CD4-positive, alpha-beta T cell treated with Interleukin-1 beta for 1 hour (primary cell): ENCODE measurements at places on chromosomes 7 and 10.

- no peak for DNase-seq
Observed at GRCh38 chr10:119654540-119654939, 3.4 kb downstream of the BAG3 start.

- DNase-seq: no peak
Observed at GRCh38 chr7:91149341-91150246, 114.6 kb upstream of the FZD1 start.

DNA sequence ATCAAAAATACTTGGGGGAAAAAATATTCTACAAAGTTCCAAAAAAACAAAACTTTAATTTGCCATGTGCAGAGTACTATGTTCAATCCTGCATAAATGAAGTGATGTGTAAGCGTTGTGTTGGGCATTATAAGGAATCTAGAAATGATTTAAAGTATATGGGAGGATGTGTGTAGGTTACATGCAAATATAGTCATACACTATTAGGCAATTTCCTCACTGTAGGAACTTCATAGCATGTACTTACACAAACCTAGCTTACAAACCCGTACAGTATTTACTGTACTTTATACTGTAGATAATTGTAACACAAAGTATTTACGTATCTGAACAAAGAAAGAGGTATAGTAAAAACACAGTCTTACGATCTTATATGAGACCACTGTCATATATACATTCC, 72.3 kb downstream of the NRBF2 start:
- no peak for DNase-seq

DNA sequence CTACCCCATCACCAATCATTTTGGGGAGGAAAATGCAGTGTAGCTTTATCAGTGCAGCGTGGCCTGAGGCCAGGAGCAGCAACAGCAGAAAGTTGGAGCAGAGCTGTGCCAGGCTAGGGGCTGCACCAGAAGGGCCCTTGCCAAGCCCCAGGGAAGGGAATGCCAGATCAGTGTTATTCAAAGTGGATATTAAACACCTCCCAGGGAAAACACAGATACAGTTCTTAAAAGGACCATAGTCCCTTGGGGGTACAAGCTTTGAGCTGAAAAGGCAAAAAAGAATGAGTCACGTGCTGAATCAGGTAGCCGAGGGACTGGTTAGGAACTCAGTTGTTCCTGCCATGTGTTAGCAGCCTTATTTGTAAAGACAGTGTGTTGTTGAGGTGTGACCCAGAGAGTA, 54.0 kb downstream of the GSDME start:
- no peak for DNase-seq

DNA sequence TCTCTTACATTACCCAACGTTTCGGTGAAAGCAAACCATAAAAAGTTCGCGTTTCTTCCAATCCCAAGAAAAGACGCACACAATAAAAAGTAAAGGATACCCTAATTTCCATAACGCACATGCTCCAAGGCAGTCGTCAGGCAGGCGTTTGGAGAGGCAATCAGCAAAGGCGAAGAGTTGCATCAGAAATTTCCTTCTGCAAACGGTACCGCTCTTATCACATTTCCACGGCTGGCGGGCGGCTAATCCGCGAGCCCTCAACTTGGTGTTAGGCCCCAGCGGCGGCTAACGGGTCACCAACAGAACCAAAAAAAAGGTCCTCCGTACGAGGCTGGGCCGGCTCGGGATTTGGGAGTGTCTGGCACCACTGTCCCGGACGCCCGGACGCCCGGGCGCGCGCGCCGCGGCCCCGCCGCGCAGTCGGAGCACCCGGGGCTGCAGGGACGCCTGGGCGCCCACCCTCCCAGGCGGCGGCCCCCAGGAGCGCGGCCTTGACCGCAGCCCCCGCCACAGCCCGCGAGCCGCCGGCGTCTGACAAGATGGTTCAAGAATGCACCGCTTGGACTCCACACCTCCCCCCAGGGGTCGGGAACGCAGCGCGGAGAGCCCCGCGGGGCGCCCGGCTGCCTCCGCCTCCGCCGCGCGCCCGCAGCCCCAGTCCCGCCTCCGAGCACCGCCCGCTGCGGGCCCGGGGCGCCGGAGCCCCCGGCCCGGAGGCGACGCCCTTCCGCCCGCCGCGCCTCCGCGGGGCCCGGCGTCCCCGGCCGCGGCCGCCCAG, 9.8 kb upstream of the GRB10 start:
- no peak for DNase-seq

- DNase-seq: no peak
Observed at GRCh38 chr10:18424200-18424599, 227.2 kb downstream of the NSUN6 start.

- no peak for DNase-seq
Observed at GRCh38 chr10:33293531-33294170, 40.8 kb downstream of the NRP1 start.

DNA sequence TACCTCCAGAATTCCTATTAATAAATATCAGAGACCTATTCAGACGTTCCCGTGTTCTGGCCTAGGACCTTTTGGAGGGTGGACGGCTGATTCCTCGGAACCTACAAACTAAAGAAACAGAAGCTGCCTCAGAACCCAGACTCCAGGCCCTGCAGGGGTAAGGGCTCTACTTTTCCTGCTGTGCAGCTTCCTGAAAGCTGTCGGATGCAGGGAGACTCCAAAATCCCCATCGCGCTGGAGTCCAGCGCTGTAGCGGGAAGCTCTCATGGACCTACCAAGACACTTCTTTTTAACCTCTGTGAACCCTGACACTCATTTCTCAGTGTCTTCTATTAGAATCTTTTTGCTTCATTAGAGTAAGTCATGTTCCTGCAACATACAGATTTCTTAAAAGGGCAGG, 244.5 kb upstream of the PITRM1 start:
- no peak for DNase-seq

DNA sequence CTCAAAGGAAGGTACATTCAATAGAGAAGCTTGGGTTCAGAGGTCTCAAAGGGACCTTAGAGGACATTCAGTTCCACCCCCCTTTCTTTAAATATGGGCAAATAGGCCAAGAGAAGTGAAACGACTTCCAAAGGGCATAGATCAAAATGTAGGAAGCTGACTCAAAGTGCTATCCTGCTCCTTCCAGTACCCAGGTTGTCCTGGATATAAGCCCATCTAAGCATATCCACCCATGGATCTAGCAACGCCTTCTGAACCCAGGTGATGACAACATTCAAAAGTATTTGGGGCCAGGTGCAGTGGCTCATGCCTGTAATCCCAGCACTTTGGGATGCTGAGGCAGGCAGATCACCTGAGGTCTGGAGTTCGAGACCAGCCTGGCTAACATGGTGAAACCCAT, 5.3 kb downstream of the ATXN7L1 start:
- DNase-seq: no peak

DNA sequence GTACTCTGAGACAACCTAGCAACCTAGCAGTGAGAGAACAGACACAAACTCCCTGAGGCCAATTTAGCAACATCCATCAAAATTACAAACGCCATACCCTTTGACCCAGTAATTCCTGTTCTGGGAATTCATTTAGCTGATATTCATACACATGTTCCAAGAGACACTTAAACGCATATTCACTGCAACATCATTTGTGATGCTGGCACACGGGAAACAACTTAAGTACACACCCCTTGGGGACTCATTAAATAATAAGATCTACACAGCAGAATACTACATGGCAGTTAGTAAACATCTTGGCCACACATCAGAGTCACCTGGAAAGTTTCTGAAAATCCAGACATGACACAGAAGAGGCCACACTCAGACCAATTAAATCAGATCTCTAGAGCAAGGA, 17.6 kb downstream of the NUDCD3 start:
- DNase-seq: no peak

DNA sequence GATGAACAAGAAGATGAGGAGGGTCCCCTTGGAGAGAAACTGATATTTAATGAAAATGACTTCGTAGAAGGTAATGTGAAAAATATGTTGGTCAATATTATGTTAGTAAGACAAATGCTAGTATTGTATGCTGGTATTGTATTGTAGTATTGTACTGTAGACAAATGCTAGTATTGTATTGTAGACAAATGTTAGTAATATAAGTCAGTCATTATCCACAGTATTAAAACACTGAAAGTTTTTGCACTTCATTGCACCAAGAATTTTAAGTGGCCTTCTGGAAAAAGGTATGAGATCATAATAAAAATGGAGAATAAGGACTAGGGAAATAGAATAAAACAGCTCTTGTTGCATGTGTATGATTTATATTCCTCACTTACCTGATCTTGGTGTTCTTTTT, 17.5 kb downstream of the CSGALNACT2 start:
- DNase-seq: no peak

DNA sequence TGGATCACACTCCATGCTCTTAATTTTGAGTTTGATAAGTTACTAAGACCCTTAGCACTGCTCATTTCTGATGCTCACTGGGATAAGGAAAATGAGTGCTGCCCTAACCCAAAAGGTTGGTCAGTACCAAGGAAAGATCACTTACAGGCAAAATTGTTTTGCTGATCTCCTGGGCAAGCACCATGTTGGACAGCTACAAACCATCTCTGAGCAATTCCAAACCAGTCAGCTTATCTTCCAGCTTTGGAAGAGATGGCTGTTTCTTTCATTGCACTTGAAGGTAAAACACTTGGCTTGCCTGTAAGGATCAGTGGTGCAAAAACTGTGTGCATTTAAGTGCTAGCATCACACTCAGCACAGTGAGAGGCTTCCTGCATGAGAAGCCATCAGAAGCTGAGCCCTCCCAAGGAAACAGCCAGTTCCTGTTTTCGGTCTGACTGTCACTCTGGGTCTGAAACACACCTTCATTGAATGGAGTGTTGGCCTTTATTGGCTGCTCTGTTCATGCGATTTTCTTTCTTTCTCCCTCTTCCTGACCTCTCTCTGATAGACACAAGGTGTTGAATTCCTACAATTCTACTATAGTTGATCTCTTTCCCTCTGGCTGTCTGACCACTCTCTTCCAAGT, 126.4 kb upstream of the GHITM start:
- DNase-seq: no peak

GRCh38 chr10:45561952-45562351, 110.6 kb downstream of the ZFAND4 start:
- no peak for DNase-seq

DNA sequence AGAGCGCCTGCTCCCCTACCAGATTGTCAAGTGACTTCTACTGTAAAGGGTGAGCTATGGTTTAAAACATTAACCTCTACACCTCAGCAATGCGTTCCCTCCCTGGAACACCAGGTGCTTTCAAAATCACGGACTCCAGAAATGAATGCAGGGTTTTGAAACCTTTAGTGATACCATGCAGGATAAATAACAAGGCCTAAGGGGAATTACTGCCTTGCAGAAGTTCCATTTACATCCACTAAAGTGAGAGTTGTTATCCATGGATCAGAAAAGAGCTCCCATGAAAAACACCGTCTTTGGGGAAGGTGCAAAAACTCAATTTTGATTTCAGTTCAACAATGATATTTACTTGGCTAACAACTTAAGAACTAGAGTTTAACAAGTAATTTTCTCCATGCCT, 4.0 kb downstream of the FZD8 start:
- DNase-seq: no peak

DNA sequence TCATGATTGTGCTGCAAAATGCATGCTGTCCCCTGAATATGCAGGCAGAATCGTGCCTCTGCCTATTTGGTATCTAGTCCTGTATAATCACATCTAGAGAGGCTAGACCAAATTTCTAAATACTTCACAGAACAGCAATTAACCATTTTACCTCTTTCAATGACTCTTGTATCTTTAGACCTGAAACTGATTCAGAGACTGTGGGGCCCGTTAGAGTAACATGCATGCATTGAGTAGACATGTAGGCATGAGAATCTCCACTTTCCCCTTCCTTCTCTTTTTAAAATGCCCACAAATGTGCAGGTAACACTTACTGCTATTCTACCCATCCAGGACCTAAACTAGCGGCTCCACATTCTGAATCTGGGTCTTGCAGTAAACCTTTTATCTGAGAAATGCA, 8.8 kb downstream of the ZNF92 start:
- DNase-seq: no peak

GRCh38 chr7:77498659-77499379, 38.3 kb upstream of the PTPN12 start:
- DNase-seq: no peak

GRCh38 chr10:101940916-101941315, 97.3 kb upstream of the KCNIP2 start:
- DNase-seq: no peak

- DNase-seq: no peak
Observed at GRCh38 chr10:73840056-73840402, 28.6 kb upstream of the NDST2 start.

GRCh38 chr7:50667789-50668226, 102.6 kb upstream of the DDC start:
- no peak for DNase-seq

DNA sequence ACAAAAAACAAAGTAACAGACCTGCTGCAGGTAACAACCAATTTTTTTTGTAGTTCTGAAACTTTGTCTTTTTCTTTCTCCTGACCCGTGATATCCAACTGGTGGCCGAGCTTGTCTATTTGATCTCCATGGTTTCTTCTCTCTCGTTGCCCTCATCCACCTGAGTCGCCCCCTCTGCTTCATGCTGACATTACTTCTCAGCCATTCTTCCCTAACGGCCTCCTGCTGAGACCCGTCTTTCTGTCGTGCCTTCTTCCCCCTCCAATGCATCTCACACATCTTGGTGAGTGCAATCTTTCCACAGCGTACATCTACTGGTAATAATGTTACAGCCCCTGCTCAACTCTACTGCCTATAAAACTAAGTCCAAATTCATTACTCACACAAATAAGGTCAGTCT, 352.9 kb downstream of the RNLS start:
- DNase-seq: no peak

- no peak for DNase-seq
Observed at GRCh38 chr7:7443806-7444350, 91.8 kb downstream of the COL28A1 start.

DNA sequence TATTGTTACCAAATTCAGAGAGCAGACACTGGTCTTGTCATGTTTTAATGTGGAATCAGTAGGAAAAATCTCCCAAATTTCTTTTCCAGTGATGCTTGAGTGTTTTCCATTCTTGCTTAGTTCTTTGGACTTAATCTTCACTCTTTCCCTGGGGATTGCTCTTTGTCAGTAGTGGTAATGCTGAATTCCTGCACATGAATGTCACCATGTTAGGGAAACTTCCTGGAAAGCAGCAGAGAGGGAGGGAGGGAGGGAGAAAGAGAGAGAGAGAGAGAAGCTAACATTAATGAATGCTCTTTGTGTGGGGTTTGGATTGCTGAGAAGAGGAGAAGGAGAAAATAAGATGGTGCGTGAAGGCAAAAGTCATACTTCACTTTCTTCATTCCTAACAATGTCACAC, 295.3 kb upstream of the COBL start:
- DNase-seq: no peak

DNA sequence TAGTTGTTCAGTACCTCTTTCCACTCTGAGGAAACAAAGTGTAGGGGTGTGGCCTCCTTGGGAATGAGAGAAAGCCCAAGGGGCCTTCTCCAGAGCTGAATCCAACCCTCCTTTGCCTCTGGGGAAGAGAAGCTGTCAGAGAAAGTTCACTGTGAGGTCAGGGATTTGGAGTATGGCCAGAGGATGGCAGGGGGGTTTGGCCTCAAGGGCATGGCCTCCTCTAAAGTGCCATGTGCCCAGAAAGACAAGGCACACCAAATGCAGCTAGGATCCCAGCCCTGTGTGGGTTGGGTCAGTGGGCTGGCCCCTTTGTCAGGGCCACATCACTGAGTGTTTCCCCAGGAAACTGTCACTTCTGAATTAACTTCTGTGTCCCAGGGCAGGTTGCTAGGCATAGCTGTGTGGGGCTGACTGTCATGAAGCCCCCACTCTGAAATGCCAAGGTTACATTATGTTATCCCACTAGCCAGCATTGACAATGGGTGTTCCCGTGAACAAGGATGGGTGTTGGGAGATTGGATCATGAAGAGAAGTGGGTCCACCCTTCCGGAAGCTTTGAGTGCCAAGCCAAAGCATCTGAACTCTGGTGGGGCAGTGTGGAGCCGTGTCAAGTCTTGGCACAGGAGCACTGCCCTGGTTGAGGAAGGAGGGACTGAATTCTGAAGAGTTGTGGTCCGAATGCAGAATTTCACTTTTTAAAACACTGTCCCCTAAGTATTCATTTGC, 123.3 kb downstream of the ZMIZ1 start:
- no peak for DNase-seq
